ENCODE measurements at places on chromosomes 5 and 9.

DNA sequence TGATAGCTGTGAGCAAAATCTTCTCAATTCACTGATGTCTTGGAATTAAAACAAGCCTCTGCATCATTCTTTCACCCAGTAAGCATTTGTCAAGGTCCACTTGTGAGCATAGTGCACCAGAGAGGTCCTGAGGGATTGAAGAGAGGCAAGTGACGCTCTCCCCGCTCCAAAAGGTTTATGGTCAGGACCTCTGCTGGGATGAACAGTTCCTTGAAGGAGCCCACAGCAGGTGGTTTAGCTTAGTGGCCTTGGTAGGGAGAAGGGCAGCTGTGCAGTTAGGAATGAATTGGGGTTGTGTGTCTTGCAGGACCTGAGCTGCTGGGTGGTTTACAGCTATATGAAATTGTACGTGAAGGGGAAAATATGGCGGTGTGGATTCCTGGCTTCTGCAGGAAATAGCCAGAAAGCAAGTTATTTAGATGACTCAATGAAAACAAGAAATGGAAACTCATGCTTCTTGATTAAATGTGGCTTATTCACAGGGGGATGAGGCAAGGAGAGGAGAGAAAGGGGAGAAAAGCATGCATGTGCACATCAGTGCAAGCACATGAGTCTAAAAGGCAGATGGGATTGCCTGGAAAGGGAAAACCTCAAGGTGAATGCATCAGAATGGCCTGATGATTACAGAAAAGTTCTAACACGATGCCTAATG lies 42.0 kb downstream of the SUB1 start:
- DNase-seq: no peak

DNA sequence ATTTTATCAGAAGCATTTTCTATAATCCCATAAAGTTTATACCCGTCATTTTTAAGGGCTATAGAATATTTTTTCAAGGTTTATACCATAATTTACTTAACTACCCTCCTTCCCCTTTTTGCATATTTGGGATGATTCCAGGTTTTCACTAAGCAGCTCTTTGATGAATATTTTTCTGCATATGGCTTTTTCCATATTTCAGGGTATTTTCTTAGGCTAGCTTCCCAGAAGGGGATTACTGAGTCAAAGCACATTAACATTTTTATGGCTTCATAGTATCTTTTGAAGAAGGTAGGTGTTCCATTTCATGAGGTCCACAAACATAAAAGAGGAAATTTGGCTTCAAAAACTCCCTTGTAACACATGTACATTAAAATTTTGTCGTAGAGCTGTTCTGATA lies 14.6 kb upstream of the COL15A1 start:
- DNase-seq: no peak

DNA sequence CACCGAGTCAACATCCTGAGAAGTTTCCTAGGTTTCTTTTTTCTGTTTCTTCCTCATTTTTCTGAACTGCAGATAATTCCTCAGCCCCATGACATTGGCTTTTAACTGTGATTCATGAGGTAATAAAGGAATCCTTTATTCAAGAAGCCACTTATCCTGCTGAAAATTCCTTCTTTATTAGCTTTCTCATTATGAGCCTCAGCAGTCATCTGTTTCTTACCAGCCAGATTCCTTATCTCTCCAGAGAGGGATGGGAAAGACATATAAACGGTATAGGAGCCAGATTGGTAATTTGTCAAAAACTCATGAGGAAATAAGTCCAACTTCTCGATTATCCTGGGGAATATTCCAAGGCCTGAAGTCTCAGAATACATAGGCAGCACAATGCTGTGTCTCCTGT lies 465.4 kb downstream of the ICE1 start:
- DNase-seq: no peak

- no peak for DNase-seq
Measured at GRCh38 chr5:27140831-27141230, 102.4 kb upstream of the CDH9 start.

- DNase-seq: no peak
Measured at GRCh38 chr5:109452661-109453060, 42.9 kb upstream of the PJA2 start.

- DNase-seq: no peak
Measured at GRCh38 chr9:129394061-129394885, 216.2 kb upstream of the IER5L start.

DNA sequence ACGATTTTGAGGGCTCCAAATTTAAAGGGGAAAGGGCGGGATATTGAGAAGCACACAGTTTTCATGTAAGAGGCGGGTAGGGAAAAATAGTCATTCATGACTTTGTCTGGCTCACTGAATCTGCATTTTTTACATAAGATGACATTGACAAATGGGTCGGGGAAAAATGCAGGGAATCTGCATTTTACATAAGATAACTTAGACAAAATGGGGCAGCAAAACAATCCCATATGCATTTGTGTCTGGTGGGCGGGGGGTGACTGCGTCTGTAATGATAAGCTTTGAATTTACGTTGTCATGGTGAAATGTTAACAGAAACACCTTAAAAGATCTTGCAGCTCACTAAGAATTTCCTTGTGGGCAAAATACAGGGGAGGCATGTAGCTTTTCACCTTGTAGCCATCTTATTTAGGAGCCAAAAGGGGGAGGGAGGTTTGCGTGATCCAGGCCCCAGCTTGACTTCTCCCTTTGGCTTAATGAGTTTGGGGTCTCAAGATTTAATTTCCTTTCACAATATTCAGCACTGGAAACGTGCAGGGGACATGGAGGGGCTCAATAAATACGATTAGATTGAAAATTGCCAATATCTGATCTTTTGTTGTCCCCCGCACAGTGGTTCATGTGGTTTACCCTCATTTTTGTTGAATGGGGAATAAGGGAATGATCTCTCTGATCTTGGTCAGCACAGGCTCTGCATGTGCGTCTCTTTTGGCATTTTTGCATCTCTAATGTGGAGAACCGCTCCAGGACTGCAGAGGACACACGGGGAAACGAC lies 41.1 kb upstream of the GADD45G start:
- DNase-seq: no peak

- DNase-seq: no peak
Measured at GRCh38 chr5:141510850-141511601, 22.1 kb downstream of the PCDHGC5 start.

- DNase-seq: no peak
Measured at GRCh38 chr9:125638239-125639045, 68.6 kb downstream of the MAPKAP1 start.

DNA sequence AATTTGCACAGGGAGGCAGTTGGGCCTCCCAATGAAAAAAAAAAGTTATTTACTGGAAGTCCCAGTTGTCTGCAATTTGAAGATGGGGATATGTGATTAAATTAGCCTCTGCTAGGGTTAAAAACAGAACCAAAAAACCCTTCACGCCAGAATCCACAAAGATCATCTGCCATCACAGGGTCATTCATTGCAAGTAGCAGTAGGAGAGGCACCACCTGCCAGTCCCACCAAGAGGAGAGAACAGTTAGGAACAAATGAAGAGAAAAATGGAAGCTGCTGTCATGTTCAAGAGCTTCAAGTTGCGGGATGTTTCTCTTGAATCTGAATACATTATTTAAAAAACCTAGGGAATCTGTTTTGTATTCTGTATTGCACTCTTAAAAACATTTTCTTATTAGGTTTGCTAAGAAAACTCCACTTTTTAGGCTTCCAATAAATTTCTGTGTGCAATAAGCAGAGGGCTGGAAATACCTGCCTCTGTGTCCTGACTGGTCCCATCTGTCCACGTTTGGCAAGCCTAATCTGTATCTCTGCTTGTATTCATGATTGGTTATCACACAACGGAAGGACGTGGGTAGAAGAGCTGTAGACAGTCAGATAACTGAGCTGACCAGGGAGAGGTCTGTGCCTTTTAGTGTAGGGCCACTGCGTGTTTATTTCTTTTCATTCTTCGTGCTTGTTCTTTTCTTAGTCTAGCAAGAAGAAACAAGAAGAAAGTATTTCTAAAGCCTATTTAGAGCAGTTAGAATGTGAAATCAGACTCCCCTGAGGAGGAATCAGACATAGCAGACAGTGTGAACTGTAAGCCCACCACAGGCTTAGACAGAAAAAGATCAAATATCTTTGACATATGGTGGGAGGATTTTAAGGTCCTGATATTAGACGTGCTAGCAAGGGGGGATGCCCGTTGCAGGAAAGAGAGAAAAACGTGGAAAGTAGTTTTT lies 630.6 kb upstream of the SEMA6A start:
- DNase-seq: no peak

DNA sequence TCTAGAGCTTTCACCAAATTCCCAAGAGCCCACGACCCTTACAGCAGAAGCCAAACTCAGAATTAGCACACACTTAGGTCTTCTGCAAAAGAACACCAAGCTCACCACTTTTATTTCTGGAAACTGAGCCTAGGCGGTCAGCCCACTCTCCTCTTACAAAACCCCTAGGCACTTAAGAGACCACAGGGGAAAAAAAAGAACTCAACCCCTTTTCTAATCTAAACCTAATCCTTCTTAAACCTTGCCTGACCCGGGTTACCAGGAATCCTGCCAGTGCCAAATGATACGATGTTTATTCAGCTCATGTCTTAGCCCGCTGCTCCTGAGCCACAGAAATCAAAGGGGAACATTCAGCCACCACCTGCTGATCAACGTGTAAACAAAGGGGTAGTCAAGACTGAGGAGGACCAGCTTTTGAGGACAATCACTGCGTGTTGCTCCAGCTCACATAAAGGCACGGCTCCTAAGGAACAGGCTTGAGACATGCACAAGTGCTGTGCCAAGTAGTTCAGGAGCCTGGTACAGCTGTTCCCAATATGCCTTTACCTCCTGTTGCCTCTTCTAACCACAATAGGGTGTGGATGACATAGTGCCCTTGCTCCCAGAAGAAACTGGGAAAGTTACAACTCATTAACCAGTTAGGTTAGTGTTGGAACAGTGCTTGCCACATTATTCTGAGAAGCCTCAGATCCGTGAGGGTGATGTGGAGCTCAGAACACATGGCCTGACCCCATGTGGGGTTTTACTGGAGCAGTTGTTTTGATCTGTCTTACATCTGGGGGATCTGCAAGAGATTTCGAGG lies 49.3 kb downstream of the ZFAND5 start:
- no peak for DNase-seq

DNA sequence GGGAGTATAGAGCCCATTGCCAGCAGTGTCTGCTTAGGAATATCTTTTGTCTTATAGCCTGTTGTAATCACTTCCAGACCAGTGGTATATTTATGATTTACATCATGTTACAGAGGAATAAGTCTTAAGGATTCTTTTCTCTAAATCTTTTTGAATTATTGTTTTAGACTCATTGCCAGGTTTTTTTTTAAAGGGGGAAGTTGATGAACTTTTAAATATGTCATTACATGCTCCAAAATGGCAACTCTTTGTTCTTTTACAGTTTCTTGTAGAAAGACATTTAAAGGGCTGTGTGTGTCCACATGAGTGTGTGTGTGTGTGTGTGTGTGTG lies 59.4 kb upstream of the NFIB start:
- no peak for DNase-seq

GRCh38 chr5:120199559-120199958 lies 264.5 kb upstream of the PRR16 start:
- DNase-seq: no peak

DNA sequence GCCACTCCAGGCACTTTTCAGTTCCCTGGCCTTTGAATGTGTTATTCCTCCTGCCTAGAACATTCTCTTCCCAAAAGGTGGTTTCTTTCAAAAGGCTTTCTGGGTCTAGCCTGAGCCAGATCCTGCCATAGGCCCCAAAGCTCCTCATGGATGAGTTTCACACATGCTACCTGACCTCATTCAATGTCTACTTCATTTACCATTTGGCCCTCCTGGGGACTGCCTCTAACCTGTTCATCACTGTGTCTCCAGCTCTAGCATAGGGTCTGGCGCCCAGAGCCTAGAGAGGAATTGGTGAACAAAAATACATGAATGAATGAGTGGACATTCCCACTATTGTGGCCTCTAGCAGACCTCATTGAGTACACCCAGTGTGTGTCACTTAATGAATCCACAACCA lies 5.4 kb upstream of the P4HA2 start:
- no peak for DNase-seq

DNA sequence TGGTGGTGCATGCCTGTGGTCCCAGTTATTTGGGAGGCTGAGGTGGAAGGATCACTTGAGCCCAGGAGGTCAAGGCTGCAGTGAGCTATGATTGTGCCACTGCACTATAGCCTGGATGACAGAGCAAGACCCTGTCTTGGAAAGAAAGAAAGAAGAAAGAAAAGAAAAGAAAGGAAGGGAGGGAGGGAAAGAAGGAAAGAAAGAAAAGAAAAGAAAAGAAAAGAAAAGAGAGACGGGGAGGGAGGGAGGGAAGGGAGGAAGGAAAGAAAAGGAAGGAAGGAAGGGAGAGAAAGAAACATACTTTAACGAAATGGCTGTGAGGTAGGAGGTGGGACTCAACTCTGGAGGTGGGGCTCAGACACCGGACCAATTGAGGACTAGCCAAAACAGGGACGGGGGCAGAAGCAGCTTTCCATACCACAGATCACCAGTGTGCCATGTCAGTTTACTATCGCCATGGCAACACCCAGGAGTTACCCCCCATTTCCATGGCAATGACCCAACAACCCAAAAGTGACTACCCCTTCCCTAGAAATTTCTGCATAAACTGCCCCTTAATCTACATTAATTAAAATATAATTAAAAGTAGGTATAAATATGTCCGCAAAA lies 21.3 kb downstream of the PTGES start:
- DNase-seq: no peak

GRCh38 chr9:85430659-85431338 lies 311.0 kb downstream of the AGTPBP1 start:
- DNase-seq: no peak

- DNase-seq: no peak
Measured at GRCh38 chr5:62509806-62510205, 68.8 kb upstream of the LRRC70 start.

DNA sequence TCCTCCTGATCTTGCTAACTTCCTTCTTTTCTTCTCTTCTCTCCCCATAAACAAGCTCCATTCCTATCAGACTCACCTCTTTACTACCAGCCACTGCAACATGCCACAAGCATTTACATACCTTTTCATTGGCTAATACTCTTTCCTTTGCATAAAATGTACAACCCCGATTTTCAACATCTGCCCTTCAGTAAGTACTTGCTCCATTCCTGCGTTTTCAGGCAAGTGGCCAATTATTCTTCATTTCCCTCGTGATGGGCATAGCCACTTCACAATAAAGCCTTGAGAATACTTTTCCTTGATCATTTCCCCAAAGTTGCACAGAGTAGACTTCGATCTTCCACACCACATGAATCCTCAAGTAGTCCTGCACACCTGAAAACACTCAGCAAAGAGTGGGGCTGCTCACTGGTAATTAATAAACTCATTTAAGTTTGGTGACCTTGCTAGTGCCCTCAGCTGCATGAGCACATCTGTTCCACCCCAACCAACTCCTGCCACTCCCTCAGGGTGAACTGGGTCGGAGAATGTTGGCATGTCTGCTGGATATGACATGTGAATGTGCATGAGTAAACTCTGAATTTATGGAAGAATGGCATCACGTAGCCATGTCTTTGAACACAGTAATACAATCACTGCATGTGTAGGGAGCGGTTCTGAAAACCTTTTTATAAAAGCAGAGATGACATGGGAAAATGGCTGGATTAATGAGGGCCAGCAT lies 535.8 kb downstream of the SEMA5A start:
- no peak for DNase-seq

- DNase-seq: no peak
Measured at GRCh38 chr9:136100700-136101614, 5.9 kb upstream of the NACC2 start.

Measured in foreskin melanocyte (primary cell).